CD4-positive, alpha-beta T cell treated with Interleukin-15 for 4 hours (primary cell): ENCODE measurements at places on chromosomes 2 and 18.

- peak; percentile 34 for DNase-seq
Measured at GRCh38 chr2:88690591-88691338, 708 bp upstream of the RPIA start.

GRCh38 chr18:48531908-48532307, 6.9 kb upstream of the CTIF start:
- DNase-seq = no peak

GRCh38 chr2:156065912-156066311, 266.6 kb downstream of the NR4A2 start:
- no peak for DNase-seq

- DNase-seq = no peak
Measured at GRCh38 chr18:468955-469790, 31.3 kb downstream of the COLEC12 start.

GRCh38 chr2:101815154-101815553, 117.6 kb downstream of the MAP4K4 start:
- DNase-seq = no peak

DNA sequence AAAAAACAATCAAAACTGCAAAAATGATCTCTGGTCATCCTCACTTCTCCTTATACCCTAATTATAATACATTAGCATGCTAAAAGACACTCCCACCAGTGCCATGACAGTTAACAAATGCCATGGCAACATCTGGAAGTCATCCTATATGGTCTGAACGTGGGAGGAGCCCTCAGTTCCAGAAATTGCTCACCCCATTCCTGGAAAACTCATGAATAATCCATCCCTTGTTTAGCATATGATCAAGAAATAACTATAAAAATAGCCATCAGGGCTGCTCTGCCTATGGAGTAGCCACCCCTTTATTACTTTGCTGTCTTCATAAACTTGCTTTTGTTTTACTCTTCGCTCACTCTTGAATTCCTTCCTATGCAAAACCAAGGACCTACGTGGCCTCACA, 5.7 kb upstream of the C2orf80 start:
- DNase-seq = no peak
